ENCODE measurements at places on chromosomes 7 and 10.

DNA sequence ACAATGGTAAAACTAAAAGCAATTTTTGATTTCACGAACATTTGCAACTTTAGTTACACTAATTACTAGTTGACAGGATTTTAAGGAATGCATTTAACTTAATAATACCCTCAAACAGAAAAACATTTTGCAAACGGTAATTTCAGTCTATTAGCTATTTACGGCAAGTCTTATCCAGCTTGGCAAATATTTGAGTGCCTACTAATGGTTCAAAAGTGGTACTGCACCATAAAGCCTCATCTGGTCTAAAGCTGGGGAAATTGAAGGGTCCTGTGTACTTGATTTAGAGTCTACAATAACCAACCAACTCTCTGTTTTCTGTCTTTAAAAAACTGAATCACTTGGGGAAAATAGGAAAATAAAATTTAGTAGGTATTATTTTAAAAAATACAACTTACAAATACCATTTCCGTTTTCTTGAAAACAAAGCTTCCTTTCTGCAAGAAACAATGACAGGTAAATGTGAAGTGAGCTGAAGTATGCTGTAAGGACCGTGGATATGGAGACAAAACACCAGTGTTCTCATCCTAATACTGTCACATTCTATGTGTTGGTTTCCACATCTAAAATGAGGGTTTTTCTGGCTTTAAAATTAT, 142.3 kb downstream of the VPS50 start:
- DNase-seq = no peak

- no peak for DNase-seq
These were observed 247.7 kb downstream of the PRKG1 start for GRCh38 chr10:51321980-51322379.

GRCh38 chr7:55957190-55957589, 5.5 kb downstream of the MRPS17 start:
- no peak for DNase-seq

GRCh38 chr10:27433976-27434375, 70.1 kb upstream of the RAB18 start:
- DNase-seq = no peak

- DNase-seq = no peak
These were observed 18.7 kb downstream of the GRID2IP start for GRCh38 chr7:6532516-6532915.

Measured in activated T-helper 9 cell treated with anti-CD3 and anti-CD28 coated beads, Interleukin-2, amount 50 U/mL, for 16 hours (primary cell).